ENCODE measurements at places on chromosomes 2 and 18.

- DNase-seq = no peak
These were observed 81.5 kb downstream of the ZNF407 start for GRCh38 chr18:74679006-74679678.

- DNase-seq = no peak
These were observed 98.5 kb upstream of the LRRTM1 start for GRCh38 chr2:80403081-80403480.

- no peak for DNase-seq
These were observed 60.0 kb downstream of the SDC1 start for GRCh38 chr2:20164734-20165478.

DNA sequence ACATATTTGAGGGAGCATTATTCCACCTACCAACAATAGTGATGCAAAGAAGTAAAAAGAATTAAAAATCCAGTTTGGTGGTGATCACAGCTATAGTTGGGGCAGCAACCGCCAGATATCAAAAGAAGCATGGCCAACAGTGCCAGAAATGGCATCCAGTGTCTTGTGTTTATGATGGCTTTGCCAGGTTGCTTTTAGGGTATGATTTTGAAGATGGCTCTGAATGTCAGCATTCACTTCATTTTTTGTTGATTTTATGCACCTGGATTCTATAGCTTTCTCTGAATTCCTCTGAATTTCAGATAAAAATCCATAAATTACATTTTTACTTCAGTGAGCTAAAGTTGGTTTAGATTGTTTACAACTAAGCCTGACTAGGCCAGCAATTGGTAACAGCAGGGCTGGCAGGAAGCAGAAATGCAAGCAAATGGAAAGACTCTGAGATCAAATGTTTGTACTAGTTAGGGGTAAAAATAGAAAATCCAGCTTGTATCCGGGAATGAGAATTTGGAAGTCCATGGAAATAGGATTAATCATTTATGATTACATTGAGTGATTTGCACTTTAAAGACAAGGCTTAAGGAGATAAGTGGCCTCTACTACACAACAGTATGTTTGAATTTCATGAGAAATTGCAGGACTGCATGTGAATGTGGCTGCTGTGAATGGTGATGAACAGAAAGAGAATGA lies 40.4 kb downstream of the COL3A1 start:
- DNase-seq = no peak

- no peak for DNase-seq
These were observed 51.9 kb upstream of the ODC1 start for GRCh38 chr2:10499911-10500521.

Measured in stimulated activated CD8-positive, alpha-beta memory T cell treated with anti-CD3 and anti-CD28 coated beads, Interleukin-15, amount 100 ng/mL, for 48 hours (primary cell).